ENCODE measurements at places on chromosomes 2 and 18.

DNA sequence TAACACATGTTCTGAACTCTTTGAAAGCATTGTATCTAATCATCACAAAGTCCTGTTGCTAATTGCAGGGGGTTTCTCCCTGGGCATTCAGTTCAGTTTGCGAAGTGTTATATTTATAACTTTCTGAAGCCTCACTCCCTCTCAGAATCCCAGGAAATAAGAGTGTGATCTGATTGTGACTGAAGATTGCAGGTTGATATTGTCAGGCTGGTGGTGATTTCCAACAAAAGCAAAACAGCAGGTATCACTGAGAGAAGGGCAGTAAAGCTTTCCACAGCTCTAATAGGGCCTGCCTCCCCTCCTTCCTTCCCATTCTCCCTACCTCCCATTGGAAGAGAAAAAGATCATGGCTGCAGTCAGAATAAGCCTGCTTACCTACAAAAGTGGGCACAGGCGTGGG is 466.7 kb upstream of the FSHR start:
- DNase-seq, result no peak

- DNase-seq, result no peak
These were observed 117.5 kb upstream of the TMEM18 start for GRCh38 chr2:794554-795241.

GRCh38 chr18:68733707-68734106 is 18.8 kb upstream of the TMX3 start:
- DNase-seq, result no peak

- no peak for DNase-seq
These were observed 3.8 kb downstream of the RBFA start for GRCh38 chr18:80037869-80038630.

- DNase-seq, result no peak
These were observed 238.5 kb upstream of the ERBB4 start for GRCh38 chr2:212777020-212777491.

Measured in activated effector memory CD4-positive, alpha-beta T cell treated with Interleukin-2 at 50 U/mL for 16 hours (primary cell).